Dermis microvascular lymphatic vessel endothelial cell (primary cell): ENCODE measurements at places on chromosomes 7 and 10. TPM values are rescaled to one million over a fixed set of nuclear protein-coding genes. Genes with fewer than 3 reads are reported as not detected.

GRCh38 chr7:55540226-55540858 lies 32.0 kb downstream of the VOPP1 start:
- DNase-seq: no peak

GRCh38 chr7:112510001-112510742 lies 29.4 kb downstream of the LSMEM1 start:
- no peak for DNase-seq

- no peak for DNase-seq
Observed at GRCh38 chr10:88964360-88964759, 11.8 kb upstream of the ACTA2 start.

MTPN gene
- total RNA-seq: 108 TPM in 2 replicates

DNA sequence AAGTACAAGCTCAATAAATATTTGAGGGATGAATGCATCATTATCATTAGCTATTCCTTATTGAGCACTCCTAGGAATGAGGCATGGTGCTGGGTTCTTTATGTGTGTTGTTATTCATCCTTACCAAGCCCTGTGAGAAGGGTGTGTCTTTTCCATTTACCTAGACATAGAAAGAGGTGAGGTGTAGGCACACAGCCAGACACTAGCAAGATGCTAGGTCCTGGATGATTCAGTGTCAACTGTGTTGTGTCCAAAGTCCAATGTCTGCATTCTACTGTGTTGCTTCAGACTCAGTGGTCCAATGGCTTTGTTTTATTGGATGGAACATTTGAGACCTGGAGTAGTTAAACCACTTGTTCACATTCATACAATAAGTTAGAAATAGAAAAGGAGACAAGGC lies 605.5 kb downstream of the LRMDA start:
- no peak for DNase-seq

DOCK1 gene
- total RNA-seq: 69.3 and 84.5 TPM in 2 replicates

GRCh38 chr7:141352955-141353354 lies 198.3 kb upstream of the AGK start:
- DNase-seq: no peak

CAMK2B gene
- 0.13 TPM in 2 replicates for total RNA-seq

ACSL5 gene
- 34.4 and 59.9 TPM in 2 replicates for total RNA-seq

VIPR2 gene
- total RNA-seq: not detected in 2 replicates
